ENCODE measurements at places on chromosomes 4 and X.

GRCh38 chr4:101954975-101955678, 164.6 kb downstream of the BANK1 start:
- H3K4me3 ChIP-seq: no peak overlapping the region
- no peak for DNase-seq
- no peak overlapping the region for H3K27ac ChIP-seq
- no peaks in the 10 kb centered on the region for H3K36me3 ChIP-seq
- H3K4me1 ChIP-seq: peaks cover 8% of the 10 kb centered on the region

- no peaks in the 10 kb centered on the region for H3K27me3 ChIP-seq
- no peak for DNase-seq
- H3K27ac ChIP-seq: no peak overlapping the region
- H3K4me3 ChIP-seq: no peak overlapping the region
Measured at GRCh38 chr4:141643557-141643956, 7.2 kb downstream of the IL15 start.

DNA sequence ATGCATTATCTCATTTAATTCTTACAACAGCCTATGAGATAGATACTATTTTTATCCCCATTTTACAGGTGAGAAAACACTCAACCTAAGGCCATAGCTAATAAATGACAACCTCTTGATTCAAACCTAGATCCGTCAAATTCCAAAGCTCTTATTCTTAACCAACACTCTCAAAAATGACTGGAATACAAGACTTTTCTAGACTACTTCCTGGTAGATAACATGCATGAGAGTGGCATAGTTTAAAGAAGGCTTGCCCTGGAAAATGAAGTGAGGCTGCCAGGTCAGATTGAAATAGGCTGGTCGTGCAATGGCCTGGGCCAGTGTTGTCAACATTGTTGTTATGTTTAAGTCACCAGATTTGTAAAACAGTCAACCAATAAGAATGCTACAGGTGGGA, 86.6 kb downstream of the DNAAF6 start:
- H3K27me3 ChIP-seq: no peaks in the 10 kb centered on the region
- H3K27ac ChIP-seq: no peak overlapping the region
- peaks cover 2% of the 10 kb centered on the region for H3K4me1 ChIP-seq
- peaks cover 2% of the 10 kb centered on the region for H3K36me3 ChIP-seq

- no peaks in the 10 kb centered on the region for H3K27me3 ChIP-seq
Measured at GRCh38 chr4:101355767-101356702, 8.7 kb upstream of the PPP3CA start.

- no peak overlapping the region for H3K27ac ChIP-seq
- H3K36me3 ChIP-seq: no peaks in the 10 kb centered on the region
- no peaks in the 10 kb centered on the region for H3K27me3 ChIP-seq
- no peak for DNase-seq
Measured at GRCh38 chr4:157576671-157577217, 356.2 kb downstream of the GRIA2 start.

DNA sequence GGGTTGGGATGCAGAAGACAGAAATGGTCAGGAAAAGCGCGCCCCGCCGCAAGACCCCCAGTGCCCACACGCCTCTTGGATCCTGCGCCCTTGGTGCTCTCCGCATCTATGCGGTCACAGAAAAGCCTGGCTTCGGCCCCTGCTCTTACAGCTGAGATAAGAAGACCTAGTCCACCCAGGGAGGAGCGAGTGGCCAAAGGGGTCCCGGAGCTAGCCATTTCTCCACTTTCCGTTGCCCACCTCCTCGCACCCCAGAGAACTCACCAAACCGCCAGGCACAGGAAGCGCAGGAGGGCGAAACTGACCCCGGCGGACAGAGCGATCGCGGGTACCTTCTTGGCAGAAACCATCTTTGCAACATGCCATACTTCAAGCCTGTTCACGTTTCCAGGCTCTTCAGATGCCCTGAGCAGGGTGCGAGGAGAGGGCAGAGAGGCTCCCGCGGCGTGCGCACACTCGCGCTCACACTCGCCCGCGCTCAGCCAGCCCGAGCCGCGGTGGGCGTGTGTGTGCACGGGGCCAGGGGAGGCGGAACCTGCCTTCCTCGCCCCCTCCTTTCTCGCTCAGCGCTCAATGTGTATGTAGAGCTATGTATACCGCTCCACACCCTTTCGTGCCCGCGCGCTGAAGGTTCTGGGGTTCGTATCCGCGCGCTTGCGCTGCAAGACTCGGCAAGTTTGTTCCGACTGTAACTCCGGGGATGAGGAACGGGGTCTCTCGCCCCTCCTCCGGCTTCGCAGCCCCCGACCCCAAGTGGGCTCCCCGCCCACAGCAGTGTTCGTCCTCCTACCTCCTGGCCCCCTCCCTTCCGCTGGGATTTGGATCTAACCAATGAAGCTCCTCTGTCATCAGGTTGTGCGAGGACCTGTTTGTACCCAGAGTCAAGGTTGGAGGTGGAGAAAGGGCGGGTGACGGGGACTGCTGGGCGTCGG, at the start of gene GABRA4:
GABRA4 (minus strand) TSS at position 507 of the 932 bp plus-strand sequence; CDS start at position 350, 157 bp downstream.
- H3K27me3 ChIP-seq: peaks cover 40% of the 10 kb centered on the region
- peaks cover 3% of the 10 kb centered on the region for H3K4me1 ChIP-seq
- H3K27ac ChIP-seq: no peak within 1 kb of the TSS
- peak; percentile 64 for DNase-seq

GRCh38 chr4:155789391-155789790, 30.6 kb downstream of the GUCY1B1 start:
- no peak for DNase-seq
- H3K36me3 ChIP-seq: no peaks in the 10 kb centered on the region
- no peaks in the 10 kb centered on the region for H3K27me3 ChIP-seq
- no peak overlapping the region for H3K4me3 ChIP-seq

GRCh38 chr4:138205531-138206233, 36.5 kb downstream of the SLC7A11 start:
- H3K27ac ChIP-seq: no peak overlapping the region
- H3K4me3 ChIP-seq: no peak overlapping the region
- no peaks in the 10 kb centered on the region for H3K36me3 ChIP-seq
- no peak for DNase-seq

DNA sequence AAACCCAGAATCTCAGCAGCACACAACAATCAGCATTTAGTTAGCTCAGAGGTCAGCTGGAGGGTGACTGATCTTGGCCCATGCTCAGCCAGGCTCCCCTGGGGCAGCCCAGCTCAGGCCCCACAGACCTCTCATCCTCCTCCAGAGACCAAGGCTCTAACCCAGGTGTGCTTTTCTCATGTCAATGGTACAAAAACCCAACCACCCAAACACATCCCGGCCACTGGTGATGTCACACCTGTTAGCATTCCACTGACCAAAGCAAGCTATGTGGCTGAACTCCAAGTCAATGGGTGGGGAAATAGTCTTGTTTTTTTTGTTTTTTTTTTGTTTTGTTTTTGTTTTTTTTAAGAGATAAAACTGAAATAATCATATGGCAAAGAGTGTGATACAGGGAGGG, 77.5 kb downstream of the CYTL1 start:
- no peaks in the 10 kb centered on the region for H3K4me1 ChIP-seq
- H3K4me3 ChIP-seq: no peak overlapping the region
- H3K36me3 ChIP-seq: no peaks in the 10 kb centered on the region

- no peak overlapping the region for H3K27ac ChIP-seq
- DNase-seq: peak; percentile 45
- H3K27me3 ChIP-seq: no peaks in the 10 kb centered on the region
- no peak overlapping the region for H3K4me3 ChIP-seq
- peaks cover 1% of the 10 kb centered on the region for H3K36me3 ChIP-seq
- no peaks in the 10 kb centered on the region for H3K4me1 ChIP-seq
Measured at GRCh38 chr4:108247387-108248049, 78.8 kb upstream of the LEF1 start.

GRCh38 chr4:140930557-140930956, 174.4 kb upstream of the TBC1D9 start:
- DNase-seq: no peak
- no peak overlapping the region for H3K27ac ChIP-seq
- H3K4me1 ChIP-seq: no peaks in the 10 kb centered on the region
- no peak overlapping the region for H3K4me3 ChIP-seq
- no peaks in the 10 kb centered on the region for H3K27me3 ChIP-seq

DNA sequence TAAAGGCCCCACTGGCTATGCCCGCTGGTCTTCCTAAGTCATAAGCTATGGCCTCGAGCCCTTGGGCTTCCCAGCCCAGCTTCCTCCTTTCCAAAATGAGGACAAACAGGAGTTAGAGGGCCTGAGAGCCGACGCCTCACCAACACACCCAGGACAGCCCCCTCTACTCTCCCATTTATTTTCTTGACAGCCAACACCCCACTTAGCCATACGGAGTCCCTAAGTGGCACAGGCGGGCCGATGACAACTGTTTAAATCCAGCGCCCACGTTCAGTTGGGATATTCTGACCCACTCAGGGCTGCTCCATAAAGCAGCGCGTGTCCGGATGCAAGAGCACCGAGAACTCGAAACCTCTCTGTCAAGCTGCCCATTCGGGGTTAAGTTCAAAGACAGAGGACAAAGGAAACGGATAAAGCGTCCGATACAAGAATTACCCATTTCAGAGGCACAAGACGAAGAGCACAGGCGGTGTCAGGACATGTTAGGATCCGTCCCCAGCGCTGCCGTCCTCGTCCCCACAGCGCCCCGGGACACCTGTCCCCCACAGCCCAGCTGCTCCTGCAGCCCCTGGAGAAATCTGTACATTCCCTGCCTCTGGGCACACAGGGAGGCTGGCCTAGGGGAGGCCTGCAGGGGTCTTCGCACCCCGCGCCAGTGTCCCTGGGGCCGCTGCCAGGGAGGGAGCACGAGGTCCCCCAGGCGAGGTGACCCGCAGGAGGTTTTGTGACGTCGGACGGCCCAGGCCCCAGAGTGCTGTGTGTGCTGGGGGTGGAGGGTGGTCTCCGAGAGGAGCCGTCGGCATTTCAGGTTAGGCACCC, 1.2 kb downstream of the PRKX start:
- no peaks in the 10 kb centered on the region for H3K27me3 ChIP-seq
- no peak overlapping the region for H3K27ac ChIP-seq
- H3K36me3 ChIP-seq: peaks cover 15% of the 10 kb centered on the region
- no peak for DNase-seq

DNA sequence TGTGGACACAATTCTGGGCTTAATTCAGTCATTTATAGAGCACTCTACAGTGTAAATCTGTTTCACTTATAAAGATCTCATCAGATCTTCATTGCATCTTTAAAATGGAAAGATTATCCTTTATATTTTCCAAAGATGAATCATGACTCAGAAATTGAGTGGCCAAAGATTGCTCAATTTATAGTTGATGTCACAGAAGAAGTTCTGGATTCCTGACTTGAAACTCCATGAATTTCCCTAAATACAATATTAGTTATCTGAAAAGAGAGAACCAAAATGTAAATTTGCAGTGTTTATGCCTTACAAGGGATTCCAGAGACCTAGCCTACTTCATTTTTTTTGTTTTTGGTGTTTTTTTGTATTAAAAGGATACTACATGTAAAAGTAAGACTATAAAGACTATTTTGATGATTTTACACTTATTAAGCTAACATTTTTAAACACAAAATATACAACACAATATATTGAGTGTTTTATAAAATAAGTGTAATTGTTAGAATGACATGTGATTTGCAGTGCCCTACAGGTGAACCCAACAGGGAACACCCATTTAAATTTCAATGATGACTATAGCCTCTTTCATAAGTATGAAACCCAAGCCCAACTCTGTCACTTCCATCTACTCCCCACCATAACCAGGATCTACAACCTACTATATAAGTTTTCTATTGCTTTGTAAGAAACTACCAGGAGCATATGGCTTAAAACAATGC, 183.5 kb downstream of the PCDH7 start:
- no peak overlapping the region for H3K4me3 ChIP-seq
- no peak overlapping the region for H3K27ac ChIP-seq
- peaks cover 2% of the 10 kb centered on the region for H3K4me1 ChIP-seq
- H3K27me3 ChIP-seq: no peaks in the 10 kb centered on the region

DNA sequence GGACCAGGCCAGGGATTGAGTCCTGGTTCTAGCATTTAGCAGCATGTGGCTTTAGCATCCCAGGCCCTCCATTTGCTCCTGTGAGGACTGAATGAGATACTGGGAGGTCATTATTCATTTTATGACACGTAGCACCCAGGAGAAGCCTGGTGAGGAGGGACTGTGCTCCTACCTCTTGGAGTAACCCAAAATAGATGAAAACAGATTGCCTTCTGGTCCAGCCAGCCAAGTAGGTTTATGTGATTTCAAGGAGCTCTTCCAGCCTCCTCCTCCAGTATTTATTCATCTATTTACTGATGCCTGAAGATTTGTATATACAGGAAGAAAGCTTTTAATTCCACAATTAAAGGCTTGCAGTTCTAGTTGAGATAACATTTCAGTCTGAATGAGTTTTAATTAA, 109.3 kb downstream of the GATB start:
- no peak overlapping the region for H3K4me3 ChIP-seq
- H3K4me1 ChIP-seq: no peaks in the 10 kb centered on the region

- no peak for DNase-seq
- no peaks in the 10 kb centered on the region for H3K4me1 ChIP-seq
- H3K27me3 ChIP-seq: no peaks in the 10 kb centered on the region
- no peak overlapping the region for H3K27ac ChIP-seq
Measured at GRCh38 chr4:66351761-66352160, 681.5 kb upstream of the EPHA5 start.

DNA sequence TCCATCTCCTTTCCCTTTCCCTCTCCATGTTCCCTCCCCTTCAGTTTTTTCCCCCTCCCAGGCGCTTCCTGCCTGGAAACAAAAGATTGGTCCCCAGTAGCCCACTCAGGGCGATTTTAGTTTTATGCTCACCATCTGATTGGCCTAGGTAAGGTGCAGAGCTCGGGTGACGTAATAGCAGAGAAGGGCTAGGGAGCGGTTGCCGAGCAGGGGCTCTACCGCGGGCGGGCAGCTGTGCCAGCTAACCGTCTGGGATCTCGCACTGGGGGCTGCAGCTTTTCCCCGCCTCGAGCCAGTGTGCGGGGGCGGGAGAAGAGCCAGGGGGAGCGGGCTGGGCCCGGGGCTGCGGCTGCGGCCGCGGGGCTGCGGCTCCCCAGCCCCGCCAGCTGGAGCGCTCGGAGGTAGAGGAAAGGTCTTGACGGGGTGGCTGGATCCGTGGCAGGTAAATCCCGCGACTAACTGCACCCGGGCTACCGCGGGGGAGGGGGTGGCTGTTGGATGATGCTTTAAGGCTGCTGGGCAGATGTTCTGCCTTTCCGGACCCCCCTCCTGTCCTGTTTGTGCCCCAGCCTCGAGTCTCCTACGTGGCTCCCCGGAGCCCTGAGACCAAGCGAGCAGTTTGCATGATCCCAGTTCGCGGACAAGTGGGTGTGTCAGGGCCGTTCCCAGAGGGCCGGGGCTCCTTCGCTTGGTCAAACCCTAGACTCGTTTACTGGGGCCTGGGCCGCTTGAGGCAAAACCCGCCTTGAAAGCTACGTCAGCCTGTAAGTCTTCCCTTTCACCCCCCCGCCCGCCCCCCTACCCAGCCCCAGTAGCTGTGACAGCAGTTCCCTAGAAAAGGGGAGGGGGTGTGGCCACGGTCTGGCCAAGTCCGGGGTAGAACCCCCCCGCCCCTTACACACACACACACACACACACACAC, at the start of gene PAK3:
PAK3 (plus strand) TSS at position 218 of the 922 bp plus-strand sequence. CDS start 26,913 bp downstream, outside the sequence.
- H3K27me3 ChIP-seq: no peaks in the 10 kb centered on the region
- peak within 1 kb of the TSS; percentile 94 for H3K4me3 ChIP-seq
- DNase-seq: peak; percentile 89
- H3K36me3 ChIP-seq: no peaks in the 10 kb centered on the region
